ENCODE measurements at places on chromosomes 12 and 14. TPM values are rescaled to one million over a fixed set of nuclear protein-coding genes. Genes with fewer than 3 reads are reported as not detected.

SLC48A1 gene
- 23.2 TPM for total RNA-seq

SIX6 gene
- not detected for total RNA-seq

B4GALNT3 gene
- total RNA-seq: not detected

ADAMTS20 gene
- total RNA-seq: not detected

KLHDC2 gene
- 35.5 TPM for total RNA-seq

- DNase-seq: no peak
These were observed 95.8 kb downstream of the SOX5 start for GRCh38 chr12:23853640-23854039.

DNA sequence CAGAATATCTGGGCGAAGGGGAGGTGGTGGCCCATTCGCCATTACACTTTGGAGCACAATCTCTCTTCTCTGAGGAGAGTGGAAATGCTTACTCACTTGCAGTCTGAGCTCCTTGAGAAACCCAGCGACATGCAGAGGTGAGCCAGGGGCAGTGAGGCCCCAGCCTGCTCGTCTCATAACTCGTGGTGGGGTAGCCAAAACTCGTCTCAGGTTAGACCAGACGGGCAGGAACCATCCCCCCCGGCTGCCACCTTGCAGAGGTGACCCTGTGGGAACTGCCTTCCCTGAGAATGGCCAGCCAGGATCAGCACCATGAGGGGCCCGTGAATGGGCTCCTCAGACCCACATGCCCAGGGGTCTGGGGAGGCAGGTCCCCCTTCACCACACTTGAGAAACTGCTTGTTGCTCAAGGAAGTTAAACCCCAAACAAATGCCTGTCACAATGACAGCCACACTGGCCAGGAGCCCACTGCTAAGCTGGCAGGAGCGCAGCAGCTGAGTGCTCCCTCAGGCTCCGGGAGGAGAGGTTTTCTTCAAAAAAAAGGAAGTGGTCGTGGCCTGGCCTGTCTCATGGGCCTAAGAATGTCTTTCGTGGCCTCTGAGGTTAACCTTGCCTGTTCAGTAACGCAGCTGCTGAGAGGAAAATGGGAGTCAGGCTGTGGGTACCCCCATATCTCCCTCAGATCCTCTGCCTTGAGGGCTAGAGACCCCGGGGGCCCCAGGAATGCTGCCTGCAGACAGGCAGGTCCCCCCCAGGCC is 9.2 kb upstream of the ALDH2 start:
- DNase-seq: no peak

DNA sequence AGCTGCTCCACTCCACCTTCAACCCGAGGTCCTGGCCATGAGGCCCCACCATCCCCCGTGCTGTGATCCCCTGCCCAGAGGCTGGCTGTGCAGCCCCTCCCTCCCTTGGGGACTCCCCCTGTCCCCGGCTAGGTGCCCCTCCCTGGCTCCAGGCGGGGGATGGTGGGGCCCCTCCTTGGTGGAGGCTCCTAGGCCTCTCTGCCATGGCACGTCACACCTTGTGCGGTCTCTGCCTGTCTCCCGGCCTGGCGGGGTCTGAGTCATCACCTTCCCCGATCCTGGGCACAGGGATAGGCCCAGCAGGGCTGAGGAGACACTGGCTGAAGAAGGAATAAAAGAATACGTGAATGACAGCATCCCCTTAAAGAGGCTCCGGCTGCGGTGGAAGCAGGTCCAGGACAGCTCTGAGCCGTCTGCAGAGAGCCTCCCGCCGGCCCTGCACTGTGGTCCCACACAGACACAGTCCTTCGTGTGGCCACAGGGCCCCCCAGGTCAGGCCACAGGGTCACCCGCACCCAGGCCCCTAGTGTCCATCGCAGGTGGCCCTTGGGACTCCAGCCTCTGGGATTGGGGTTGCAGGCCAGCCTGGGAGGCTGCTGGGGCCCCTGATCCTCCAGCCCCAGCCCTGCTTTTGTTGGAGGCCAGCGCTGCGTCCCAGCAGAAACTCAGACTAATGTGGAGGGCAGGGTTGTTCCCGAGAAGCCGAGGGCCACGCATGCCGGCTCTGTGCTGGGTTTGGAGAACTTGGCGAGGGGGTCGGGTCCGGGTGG is 43.6 kb downstream of the KIF26A start:
- no peak for DNase-seq

DNA sequence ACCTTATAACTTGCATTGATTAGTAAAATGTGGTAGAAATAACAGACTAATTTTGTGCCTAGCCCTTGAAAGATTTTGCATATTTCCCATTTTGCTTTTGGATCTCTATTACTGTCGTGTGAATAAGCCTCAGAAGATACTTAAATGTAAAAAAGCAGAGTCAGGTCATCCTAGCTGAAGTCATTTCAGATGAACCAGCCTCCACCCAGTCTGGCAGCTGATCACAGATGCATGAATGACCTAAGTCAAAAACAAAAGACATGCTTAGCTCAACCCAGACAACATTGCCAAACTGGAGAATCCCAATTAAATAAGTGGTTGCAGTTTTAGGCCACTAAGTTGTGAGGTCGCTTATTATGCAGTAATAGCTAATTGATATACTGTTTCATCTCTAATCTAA is 349.9 kb downstream of the C12orf50 start:
- no peak for DNase-seq

DNA sequence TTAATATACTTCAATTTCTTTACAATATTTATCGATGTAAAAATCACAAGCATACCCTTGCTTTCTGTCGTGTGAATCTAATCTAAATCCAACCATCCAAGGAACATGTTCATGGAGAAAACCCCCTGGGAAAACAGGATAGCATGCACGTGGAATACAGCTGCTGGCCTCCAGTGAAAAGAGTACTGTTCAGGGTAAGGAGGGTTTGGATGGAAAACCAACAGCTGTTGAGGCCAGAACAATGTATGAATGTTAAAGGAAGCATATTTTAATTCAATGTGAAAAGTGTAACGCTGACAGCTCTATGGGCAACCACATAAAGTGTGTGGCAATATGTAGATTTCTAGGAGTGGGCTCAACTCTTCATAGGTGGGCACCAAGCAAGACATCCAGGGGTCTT is 344.0 kb downstream of the TMEM132D start:
- no peak for DNase-seq

DNA sequence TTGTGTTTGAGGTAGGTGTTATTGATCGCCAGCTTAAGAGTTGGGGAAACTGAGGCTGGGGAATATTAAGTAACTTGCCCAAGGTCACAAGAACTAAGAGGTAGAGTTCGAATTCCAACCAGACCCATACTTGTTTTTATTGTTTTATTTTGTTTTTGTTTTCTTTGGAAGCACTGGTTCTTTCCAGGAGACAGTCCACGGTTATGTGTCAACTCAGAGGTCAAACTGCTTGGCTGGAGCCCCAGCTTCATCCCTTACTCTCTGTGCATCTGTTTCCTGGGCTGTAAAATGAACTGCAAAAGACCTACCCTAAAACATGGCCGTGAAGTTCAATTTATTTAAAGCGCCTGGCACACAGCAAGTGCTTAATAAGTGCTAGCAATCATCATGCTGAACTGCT is 74.4 kb upstream of the MAP1LC3B2 start:
- DNase-seq: no peak

- no peak for DNase-seq
These were observed at the start of gene RAB35 for GRCh38 chr12:120116441-120116791. Gene RAB35 (minus strand): TSS chr12:120116753. CDS start chr12:120116650, 103 bp downstream.

DNA sequence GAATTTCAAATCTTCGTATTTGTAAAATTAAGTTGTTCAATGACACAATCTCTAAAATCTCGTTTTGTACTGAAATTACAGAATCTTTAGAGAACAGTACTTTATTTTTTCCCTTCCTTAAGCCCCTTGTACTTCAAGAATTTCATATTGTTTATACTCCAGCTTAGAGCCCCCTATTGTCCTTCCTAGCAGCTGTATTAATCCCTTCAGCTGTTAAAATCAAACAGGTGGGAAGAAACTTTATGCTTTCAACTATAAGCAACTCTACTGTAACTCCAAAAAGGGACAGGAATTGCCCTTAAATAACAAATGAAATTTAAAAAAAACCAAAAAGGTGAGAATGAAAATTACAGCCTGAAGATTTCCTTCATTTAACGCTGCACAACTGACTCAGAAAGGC is 1.7 kb downstream of the NACA start:
- DNase-seq: no peak
